ENCODE measurements at places on chromosomes 13 and 19.

- no peak for DNase-seq
Observed at GRCh38 chr13:45705918-45706317, 3.8 kb downstream of the CBY2 start.

GRCh38 chr19:47226426-47227351 lies 4.3 kb downstream of the BBC3 start:
- DNase-seq, result no peak

DNA sequence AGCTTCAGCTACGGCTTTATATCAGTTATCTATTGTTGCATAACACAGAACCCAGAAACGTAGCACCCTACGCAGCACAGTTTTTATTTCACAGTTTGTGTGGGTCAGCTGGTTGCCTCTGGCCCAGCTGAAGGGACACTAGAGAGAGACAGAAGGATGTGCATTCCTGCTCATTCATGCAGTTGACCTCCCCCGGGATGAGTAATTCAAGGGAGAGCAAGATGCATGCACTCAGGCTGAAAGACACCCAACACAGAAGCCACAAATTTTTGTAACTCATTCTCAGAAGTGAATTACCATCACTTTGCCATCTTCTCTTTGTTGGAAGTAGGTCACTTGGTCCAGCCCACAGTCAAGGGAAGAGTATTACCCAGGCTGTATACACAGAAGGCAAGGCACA lies 89.5 kb downstream of the EFNB2 start:
- DNase-seq, result no peak

GRCh38 chr19:14599548-14600147 lies 16.8 kb downstream of the CLEC17A start:
- no peak for DNase-seq

GRCh38 chr13:25725104-25725503 lies 326.7 kb downstream of the SHISA2 start:
- DNase-seq, result no peak

DNA sequence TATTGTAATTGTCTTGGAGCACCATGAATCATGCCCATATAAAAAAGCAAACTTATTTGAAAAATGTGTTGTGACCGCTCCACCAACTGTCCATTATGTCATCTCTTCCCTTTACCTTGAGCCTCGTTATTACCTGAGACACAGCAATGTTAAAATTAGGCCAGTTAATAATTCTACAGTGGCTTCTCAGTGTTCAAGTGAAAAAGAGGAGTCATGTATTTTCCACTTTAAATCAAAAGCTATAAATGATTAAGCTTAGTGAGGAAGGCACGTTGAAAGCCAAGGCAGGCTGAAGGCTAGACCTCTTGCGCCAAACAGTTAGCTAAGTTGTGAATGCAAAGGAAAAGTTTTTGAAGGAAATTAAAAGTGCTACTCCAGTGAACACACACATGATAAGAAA lies 210.5 kb downstream of the GPC6 start:
- no peak for DNase-seq

- DNase-seq, result no peak
Observed at GRCh38 chr13:40814803-40815202, 25.4 kb downstream of the SLC25A15 start.

DNA sequence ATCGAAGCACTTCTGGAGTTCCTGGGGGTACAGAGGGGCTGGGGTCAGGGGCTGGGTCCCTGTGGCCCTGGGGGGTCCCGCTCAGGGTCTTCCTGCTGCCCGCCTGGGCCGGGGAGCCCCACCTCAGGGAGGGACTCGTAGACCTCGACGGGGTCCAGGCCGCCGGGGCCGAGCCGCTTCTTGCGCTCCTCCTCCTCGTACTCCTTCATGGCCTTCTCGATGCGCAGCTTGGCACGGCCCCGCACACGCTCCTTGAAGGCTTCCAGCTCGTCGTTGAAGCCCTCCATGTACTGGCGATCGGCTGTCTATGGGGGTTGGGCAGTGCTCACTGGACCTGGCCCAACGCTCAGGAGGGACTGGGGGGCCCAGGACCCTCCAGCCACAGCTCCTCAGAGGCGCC lies 10.2 kb downstream of the CDC37 start:
- DNase-seq, result no peak

GRCh38 chr19:29329460-29330134 lies 116.6 kb upstream of the UQCRFS1 start:
- no peak for DNase-seq

- no peak for DNase-seq
Observed at GRCh38 chr13:22240716-22241115, 569.8 kb downstream of the FGF9 start.

DNA sequence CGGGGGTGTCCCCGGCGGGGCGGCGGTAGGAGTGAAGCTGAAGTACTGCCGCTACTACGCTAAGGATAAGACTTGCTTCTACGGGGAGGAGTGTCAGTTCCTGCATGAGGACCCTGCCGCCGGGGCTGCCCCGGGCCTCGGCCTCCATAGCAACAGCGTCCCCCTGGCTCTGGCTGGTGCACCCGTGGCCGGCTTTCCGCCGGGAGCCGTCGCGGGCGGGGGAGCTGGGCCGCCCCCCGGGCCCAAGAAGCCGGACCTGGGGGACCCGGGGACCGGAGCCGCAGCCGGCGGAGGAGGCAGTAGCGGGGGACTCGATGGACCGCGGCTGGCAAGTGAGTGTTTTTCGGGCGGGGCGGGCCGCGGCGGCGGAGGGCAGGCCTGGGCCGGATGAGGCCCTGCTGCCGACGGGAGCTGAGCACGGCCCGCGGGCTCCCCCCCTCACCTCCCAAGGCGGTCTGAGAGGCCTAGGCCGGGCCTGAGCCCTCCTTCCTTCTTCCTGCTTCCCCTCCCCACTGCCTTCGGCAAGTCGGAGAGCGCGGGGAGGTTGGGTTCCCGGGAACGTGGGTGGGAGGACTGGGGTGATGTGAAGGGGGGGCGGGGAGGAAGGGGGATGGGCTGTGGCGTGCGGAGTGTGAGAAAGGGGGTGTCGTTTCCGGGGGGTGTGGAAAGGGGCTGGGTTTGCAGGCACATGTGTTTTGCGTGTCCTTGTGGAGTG lies 568 bp downstream of the PAN3 start:
- peak; percentile 85 for DNase-seq

GRCh38 chr13:79194272-79194671 lies 211.8 kb downstream of the RBM26 start:
- DNase-seq, result no peak

Data from stimulated activated CD4-positive, alpha-beta T cell treated with anti-CD3 and anti-CD28 coated beads, Interleukin-1b, Interleukin-23, amount 100 ng/mL, for 4 hours (primary cell).